Activated T-helper 17 cell treated with anti-CD3 and anti-CD28 coated beads, Interleukin-2, amount 50 U/mL, for 72 hours (primary cell): ENCODE measurements at places on chromosomes 2 and 18. TPM values are rescaled to one million over a fixed set of nuclear protein-coding genes. Genes with fewer than 3 reads are reported as not detected.

- peak; percentile 65 for ATAC-seq
Observed at GRCh38 chr2:238720232-238720672, 127.6 kb upstream of the TWIST2 start.

DNA sequence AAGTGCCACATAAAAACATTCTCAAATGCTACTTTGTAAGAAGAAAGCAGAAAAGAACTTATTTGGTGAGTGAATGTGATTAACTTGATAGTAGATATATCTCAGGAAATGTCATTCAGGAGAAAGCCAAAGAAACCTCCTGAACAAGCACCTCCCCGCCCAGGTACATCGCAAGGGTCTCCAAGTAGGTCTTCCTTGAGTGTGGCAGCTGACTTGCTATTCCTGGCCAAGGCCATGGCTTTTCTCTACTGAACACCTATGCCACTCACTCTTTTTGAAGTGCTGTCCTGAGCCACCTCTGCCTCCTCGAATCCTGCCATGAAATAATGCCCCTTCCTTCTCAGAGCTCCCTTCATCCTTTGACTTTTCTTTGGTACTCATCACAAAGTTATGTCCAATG, 54.0 kb downstream of the NDUFA10 start:
- no peak for ATAC-seq

DNA sequence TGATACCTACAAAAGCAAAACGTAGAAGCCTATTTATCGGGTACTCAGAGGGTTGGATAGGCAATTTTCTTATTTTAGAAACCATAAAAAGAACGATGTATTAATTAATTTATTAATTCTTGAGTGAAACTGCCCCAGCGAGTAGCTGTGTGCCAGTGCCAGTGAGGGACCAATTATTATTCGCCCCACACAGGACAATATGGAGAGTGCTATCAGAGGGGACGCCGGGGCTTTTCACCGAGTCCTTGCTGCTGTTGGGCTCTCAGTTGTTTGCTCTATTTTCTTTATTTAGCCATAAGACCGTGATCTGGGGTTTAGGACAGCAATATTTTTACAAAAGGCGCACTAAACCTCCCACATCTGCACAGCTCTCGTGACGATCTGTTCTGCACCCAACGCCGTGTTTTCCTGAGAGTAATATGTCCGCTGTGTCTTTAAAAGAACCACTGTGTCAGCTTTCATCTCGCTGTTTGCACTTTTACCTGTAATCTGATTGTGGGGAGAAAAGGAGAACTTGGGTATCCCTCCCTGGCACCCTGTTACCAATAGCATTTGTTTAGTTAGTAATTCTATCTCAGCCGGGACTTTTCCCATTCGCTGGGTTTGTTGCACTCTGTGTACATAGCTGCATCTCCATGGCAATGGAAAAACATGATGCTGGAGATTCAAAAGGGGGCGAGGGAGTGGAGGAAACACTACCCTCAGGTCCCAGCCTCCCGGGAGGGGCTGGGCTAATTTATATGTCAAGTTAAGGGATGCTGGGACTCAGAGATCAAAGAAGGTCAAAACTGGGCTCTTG, 30.1 kb upstream of the ZNF516 start:
- ATAC-seq, result no peak

Gene PPP1R1C
- not detected for total RNA-seq

Gene COLEC12
- total RNA-seq, result not detected

Gene MROH2A
- total RNA-seq, result not detected

Gene DES
- total RNA-seq, result not detected
